ENCODE measurements at places on chromosomes 2 and 18. TPM values are rescaled to one million over a fixed set of nuclear protein-coding genes. Genes with fewer than 3 reads are reported as not detected.

GRCh38 chr2:235502336-235502735 is 8.5 kb downstream of the AGAP1 start:
- DNase-seq: no peak

- no peak for DNase-seq
These were observed 119.3 kb downstream of the C2orf74 start for GRCh38 chr2:61281321-61281720.

GRCh38 chr18:5275872-5276271 is 19.7 kb downstream of the ZBTB14 start:
- DNase-seq: no peak

DNA sequence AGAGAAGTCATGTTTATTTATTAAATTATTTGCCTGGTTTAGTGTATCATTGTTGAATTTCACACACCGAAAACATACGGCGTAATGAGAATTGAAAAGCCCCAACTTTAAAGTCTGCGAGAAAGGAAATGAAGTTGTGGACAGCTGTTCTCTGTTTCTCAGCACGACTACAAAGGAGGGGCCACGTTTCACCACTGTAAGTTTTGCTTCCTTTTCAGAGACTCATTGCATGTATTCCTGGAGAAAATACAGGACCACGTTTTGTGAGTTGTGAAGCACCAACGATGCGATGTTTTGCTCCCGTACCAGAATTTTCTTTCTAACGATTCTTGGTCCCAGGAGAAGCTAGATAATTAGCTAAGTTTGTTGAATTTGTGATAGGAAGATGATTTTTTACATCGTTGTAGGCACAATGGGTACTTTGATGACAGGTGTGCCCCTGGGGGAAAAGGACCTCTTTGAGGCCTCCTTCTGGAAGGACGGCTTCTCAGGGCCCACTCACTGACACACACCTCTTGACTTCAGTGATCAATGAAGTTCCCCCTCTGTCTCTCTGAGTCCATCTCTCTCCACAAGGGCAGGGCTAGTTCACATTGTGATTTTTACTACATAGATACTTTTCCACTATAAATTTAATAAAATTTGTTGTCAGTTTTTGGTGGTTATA is 23.7 kb upstream of the ACKR3 start:
- DNase-seq: no peak

- no peak for DNase-seq
These were observed 86.5 kb downstream of the LIPG start for GRCh38 chr18:49648326-49648725.

GRCh38 chr2:47196046-47196445 is 40.9 kb upstream of the STPG4 start:
- no peak for DNase-seq

GRCh38 chr2:168816369-168816768 is 13.9 kb downstream of the NOSTRIN start:
- DNase-seq: no peak

DNA sequence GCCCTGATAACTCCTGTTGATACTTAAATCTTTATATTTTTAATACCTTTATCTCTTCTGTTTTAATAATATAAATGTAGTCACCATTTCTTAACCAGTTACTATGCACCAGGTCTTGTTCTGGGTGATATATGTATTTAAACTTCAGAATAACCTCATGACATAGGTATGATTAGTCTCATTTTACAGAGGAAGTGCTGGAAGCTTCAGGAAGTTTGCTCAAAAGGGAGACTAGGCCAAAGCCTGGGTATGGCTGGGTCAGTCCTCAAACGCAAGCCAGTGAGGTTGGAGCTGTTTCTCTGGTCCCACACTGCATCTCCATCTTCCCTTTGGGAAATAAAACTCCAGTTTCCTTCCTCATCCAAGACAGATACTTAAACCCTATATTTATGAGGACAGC is 204.7 kb upstream of the TANK start:
- no peak for DNase-seq

DNA sequence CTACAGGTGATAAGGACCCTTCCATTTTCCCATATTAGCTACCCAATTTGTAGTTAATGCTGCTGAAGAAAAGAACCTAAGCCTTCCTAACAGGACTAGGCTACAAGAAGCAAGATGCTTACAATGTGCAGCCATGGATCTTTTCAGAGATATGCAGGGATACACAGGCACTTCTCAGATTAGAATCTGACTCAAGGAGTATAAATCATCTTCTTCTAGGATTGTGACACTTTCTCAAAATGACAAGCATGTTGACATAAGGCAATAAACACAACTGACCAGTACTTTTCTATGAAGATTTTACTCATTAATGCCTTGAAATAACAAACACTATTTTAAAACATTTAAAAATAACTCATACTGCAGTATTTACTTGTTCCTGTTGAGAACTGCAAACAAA is 127.9 kb upstream of the ACVR2A start:
- DNase-seq: no peak

- DNase-seq: no peak
These were observed 17.1 kb downstream of the PDK1 start for GRCh38 chr2:172572981-172573380.

GRCh38 chr2:54808661-54809060 is 85.2 kb downstream of the EML6 start:
- DNase-seq: no peak

DNA sequence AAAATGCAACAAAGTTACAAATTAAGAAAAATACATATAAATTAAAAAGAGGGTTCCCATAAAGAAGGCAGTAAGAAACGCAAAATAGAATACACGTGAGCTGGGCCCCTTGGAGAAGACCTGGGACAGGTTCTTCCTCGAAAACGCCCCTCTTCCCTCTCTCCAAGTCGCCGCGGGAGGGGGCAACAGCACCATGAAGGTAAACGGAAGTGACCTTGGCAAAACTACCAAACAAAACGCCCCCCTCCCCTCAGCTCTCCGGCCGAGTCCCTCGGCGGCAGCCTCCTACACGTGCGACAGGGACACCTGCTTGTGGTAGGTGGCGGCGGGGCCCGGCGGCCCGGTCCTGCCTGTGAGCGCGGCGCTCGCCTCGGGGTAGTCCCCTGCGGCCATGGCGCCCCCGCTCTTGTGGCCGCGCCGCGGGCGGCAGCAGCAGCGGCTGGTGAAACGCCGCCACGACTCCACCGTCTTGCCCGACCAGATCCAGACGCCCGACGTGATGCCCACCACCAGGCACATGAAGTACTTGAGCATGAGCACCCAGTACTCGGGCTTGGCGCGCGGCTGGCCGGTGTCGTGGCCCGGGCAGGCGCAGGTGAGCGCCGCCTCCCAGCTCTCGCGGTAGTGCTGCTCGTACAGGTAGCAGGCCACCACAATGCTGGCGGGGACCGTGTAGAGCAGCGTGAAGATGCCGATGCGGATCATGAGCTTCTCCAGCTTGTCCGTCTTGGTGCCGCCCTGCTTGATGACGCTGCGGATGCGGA is 2.8 kb downstream of the FZD5 start:
- DNase-seq: peak; percentile 26

DNA sequence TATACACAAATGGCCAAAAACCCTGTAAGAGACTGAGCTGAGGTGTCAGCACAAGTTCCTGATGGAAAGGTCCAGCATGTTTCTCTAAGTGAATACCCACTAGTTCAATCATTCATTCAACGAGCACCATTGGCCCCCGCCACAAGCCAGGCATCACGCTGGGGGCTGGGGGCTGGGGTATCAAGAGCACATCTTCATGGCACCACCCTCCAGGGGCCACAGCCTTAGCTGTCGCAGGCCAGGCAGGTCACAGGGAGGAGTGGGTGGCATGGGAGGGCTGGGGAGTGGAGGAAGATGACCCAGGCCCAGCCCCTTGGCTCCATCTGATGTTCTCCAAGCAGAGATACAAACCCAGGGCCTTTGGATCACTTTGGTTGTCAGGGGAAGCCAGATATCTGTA is 97.9 kb downstream of the ACKR3 start:
- no peak for DNase-seq

GRCh38 chr2:201797175-201797840 is 9.0 kb upstream of the CDK15 start:
- DNase-seq: no peak

The SKOR2 gene
- total RNA-seq: not detected

The RPIA gene
- 21.4 TPM for total RNA-seq

The FAM168B gene
- 56.0 TPM for total RNA-seq

The GMPPA gene
- 33.8 TPM for total RNA-seq

The ALLC gene
- total RNA-seq: not detected

The LRP1B gene
- not detected for total RNA-seq

The DNAH7 gene
- total RNA-seq: 0.07 TPM

The TGFA gene
- total RNA-seq: 8.6 TPM

The L3MBTL4 gene
- 27.9 TPM for total RNA-seq

The GCG gene
- total RNA-seq: not detected

The REEP1 gene
- not detected for total RNA-seq

The RAB17 gene
- not detected for total RNA-seq

The KCNJ13 gene
- total RNA-seq: not detected

The FAP gene
- total RNA-seq: not detected
